ENCODE measurements at places on chromosomes 13 and 19.

DNA sequence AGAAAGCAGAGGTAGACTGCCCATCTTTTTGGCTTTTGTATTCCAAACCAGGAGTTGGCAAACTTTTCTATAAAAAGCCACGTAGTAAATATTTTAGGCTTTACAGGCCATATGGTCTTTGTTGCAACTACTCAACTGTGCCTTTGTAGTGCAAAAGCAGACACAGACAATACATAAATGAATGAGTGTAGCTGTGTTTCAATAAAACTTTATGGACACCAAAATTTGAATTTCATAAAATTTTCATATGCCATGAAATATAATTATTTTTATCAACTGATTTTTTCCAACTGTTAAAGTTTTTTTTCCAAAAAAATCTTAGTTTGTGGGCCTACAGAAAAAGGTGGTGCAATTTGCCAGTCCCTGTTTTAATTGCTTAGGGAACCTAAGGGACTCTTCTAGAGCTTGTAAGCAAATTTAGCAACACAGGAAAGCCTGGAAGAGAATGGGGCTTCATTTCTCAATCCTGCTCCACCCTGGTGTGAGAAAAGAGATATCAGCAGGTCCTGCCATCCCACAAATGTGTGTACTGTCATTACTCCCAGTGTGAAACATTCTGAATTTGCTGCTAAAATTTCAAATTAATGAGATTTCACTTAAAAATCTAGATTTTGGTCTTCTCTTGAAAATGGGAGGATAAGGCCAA lies 194.2 kb downstream of the RGCC start:
- no peak for DNase-seq

- no peak for DNase-seq
Measured at GRCh38 chr13:113088691-113089020, 16.9 kb upstream of the F7 start.

DNA sequence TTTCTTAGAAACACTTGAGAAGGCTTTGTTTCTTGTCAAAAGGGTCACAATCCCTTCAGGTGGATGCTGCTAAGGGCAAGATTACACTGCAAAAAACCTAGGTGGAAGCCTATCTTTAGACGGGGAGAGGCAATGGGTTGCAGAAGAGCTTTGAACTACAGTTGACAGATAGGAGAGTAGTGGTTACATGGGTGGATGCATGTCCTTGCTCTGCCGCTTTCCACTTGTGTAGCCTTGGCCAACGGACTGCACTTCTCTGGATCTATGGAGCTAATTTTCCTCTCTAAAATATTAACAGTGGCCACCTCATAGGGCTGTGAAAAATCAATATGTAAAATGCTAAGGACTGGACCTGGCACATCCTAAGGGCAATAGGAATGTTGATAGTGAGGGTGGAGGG lies 980 bp downstream of the BCKDHA start:
- DNase-seq = no peak

- no peak for DNase-seq
Measured at GRCh38 chr19:50340331-50340730, 11.2 kb upstream of the KCNC3 start.

DNA sequence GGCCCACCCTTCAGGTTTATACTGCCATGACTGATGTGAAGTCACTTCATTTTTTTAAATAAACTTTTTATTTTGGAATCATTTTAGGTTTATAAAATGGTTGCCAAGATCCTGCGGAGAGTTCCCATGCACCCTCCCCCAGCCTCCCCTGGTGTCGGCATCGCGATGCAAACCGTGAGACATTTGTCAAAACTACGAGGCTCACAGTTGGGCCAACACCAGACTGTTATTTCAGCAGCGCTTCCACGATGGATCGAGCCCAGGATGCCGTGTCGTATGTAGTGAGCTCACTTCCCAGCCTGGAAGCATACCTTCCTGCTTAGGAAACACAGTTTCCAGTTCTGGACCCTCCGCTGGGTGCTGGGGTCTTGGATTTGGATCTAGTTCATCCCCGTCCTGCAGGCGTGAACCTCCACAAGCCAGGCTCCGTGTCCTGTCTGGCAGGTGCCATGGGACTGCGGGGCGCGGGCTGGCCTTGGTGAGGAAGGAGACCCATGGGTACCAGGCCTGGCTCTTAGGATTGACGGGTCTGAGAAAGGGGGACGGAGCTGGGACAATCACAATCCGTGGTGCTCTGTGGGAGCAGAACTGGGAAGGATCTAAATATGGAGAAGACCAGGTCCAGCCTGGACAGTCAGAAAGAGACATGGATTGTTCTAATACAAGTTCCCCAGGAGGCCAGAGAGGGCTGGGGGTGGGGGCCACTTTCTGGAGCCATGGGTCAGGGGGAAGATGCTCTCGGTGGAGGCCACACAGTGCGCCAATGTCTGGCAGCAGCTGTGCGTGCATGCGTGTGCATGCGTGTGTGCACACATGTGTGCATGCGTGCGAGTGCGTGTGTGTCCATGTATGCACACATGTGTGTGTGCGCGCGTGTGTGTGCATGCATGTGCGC lies 2.4 kb upstream of the SBK2 start:
- DNase-seq = no peak

GRCh38 chr19:50590191-50590590 lies 22.0 kb upstream of the LRRC4B start:
- DNase-seq = no peak

GRCh38 chr19:52662631-52663030 lies 24.5 kb upstream of the ZNF83 start:
- DNase-seq = no peak

DNA sequence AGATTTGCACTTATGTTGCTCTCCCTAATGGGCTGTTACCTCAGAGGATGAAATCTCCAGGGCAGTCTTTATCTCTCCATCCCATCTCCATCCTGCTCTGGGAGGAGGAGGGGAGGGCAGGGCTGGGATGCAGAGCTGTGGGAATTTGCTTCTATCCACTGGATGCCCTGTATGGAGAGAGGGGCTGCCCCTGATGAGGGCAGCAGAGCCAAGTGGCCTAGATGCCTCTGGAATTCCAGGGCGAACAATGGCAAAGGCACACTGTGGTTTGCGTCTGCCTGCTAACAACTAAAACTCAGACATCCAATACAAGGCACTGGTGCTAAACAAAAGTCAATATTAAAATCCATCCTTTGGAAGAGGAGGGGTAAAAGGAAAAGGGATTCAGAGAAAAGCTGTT lies 165.1 kb downstream of the COG6 start:
- DNase-seq = no peak

- no peak for DNase-seq
Measured at GRCh38 chr19:47897861-47898260, 11.7 kb upstream of the SULT2A1 start.

- no peak for DNase-seq
Measured at GRCh38 chr13:57673197-57673596, 41.7 kb downstream of the PCDH17 start.

GRCh38 chr19:48152551-48152950 lies 17.6 kb downstream of the LIG1 start:
- peak; percentile 31 for DNase-seq

DNA sequence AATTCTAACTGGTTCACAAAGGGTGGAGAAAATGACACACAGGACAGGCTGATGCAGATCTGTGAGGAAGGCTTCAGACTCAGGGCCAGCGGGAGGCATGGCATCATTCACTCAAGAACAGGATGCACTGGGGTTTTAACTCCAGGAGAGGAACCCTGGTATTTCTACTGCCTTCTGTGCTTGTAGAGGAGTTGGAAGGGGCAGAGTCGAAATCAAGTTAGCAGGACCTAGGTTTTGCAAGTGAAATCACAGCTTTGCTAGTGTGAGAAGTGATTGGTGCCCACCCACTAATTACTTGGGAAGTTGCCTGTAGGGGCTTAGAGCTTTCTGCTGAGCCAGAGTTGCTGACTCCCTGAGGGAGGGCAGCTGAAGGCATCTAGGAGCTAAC lies 92.7 kb downstream of the AKAP11 start:
- no peak for DNase-seq

DNA sequence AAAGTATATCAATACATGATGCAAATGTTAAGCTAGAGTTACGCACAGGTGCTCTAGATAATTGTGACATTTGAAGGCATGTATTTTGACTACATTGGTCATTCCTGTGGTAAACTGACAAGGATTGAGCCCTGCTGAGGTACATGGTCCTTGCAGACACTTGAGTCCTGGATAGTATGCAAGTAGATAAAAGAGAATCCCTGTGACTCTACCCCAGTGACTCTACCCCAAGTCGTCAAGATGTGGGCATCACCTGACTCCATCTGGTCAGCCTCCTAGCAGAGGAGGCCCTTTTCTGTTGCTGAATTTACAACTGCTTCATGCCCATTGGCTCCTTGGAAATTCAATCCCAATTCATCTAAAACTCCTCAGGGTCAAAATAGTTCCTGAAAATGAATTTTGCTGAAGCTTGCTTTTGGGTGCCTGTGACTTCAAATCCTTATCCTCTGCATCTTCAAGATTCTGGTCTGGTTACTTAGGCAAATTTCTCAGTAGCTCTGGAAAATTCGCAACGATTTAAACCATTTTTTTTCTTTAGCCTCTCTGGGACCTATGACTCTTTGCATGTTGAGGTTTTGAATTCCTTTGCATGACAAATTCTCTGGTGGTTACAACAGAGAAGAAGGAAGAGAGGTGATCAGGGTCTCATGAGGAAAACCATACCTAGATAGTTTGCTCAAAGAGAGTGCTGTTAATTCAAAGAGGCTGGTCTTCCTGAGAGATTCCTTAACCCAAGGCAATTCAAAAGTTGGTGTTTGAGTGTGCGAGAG lies 422.1 kb downstream of the FGF9 start:
- DNase-seq = no peak

GRCh38 chr19:39405261-39405957 lies 1.2 kb upstream of the ZFP36 start:
- DNase-seq = no peak

DNA sequence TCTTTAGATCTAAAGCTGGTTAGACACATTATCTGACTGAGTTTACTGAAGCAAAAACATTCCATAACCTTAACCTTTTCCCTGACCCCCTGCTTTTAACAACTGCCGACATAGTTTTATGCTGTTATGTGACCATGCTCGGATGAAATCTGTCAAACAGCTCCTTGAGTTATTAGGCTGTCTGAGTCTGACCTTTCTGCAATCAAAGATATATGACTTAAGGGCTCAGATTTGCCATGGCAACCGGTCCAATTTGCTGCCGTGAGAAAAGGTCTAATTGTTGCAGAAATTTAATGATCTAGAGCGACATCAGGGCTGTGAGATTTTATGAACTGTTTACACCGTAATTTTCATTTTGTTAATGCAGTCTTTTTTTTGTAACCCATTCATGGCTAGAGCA lies 61.8 kb downstream of the URI1 start:
- DNase-seq = no peak

GRCh38 chr19:29278716-29279115 lies 65.8 kb upstream of the UQCRFS1 start:
- DNase-seq = no peak

GRCh38 chr13:18947376-18947977 lies 234.1 kb downstream of the TUBA3C start:
- DNase-seq = no peak

- no peak for DNase-seq
Measured at GRCh38 chr19:51030631-51031030, 4.2 kb downstream of the KLK12 start.

DNA sequence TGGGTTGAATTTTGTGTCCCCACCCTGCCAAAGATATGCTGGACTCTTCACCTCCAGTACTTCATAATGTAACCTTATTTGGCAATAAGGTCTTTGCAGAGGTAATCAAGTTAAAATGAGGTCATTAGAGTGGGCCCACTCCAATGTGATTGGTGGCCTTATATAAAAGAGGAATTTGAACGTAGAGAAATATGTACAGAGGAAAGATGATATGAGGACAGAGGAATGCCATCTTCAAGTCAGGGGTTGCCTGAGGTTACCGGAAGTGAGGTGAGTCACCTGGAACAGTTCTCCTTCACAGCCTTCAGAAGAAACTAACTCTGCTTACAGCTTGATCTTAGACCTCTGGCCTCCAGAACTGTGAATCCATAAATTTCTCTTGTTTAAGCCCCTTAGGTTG lies 69.9 kb downstream of the GPC5 start:
- DNase-seq = no peak

- no peak for DNase-seq
Measured at GRCh38 chr13:111547726-111548273, 227.4 kb downstream of the TEX29 start.

DNA sequence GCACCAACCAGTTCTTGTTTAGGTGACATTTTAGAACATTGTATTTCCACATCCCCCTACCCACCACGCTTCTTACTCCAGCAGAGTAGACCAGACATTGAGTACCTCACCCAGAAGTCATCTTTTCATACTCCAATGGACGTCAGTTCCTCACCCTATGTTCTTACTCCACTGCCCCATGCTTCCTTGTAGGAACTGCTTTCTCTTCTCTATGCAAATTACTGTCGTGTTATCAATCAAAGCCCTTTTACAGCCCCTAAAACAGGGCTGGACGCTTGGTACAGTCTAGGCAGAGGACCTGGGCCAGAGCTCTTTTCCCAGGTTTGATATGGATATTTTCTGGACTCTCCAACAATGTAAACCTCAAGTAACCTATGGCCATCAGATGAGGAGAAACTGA lies 58.2 kb downstream of the USP12 start:
- no peak for DNase-seq

DNA sequence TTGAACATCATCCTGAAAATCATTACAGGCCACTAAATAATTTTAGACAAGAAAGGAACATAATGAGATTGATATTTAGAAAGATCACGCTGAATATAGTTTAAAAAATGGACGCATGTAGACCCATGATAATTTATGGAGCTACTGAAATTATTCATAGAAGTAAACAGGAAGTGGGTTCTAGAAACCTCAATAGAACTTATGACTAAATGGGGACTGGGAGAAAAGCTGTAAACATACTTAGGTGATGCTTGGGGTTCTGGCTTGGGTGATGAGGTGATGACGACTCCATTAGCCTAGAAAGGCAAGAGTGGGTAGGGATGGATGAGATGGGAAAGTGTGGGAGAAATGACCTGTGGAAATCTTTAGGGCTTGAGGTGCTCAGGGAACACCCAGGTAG lies 484.0 kb downstream of the MYO16 start:
- DNase-seq = no peak

DNA sequence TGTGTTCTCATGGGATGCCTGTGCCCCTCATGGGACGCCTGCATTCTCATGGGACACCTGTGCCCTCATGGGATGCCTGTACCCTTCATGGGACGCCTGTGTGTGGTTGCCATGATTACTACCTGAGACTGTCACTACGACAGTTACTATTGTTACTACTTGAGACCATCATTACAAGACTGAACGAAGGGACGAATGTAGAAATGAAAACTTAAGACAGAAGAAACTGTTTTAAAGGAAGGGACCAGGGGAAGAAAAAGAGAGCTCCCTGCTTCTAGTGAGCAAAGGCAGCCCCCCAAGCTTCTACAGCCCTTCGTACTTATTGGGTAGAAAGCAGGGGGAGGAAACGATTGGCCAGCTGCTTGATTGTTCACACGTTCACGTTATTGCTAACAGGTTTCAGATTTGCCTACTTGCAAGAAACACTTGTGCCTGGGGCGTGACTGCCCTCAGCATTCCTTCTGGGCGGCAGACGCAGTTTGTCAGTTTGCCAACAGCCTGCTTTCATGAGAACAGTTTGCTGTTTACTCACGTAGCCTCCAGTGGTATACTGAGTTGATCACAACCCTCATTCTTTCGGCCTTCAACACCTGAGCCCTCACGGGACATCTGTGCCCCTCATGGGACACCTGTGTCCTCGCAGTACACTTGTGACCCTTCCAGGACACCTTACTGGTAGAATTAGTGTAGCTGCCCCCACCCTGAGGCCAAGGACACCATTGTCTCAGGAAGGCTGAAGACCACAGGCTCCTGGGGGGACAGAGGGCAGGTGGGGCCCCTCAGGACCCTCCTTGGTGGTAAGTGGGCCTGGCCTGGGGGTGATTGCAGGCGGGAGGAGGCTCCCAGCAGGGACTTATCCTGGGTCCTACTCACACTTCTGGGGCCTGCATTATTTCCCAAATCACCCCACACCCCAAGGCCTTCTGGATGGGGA lies 2.5 kb upstream of the S1PR4 start:
- DNase-seq = peak; percentile 62
